ENCODE measurements at places on chromosomes 11 and 22. TPM values are rescaled to one million over a fixed set of nuclear protein-coding genes. Genes with fewer than 3 reads are reported as not detected.

Gene PATE2
- not detected for total RNA-seq

Gene NNMT
- total RNA-seq: not detected

Gene CREB3L1
- total RNA-seq: 0.09 TPM

Gene RIMBP3B
- total RNA-seq: 0.11 TPM

Gene MAPK8IP1
- 0.66 TPM for total RNA-seq

Gene XKR3
- not detected for total RNA-seq

Gene UPK3A
- not detected for total RNA-seq

Gene SIAE
- total RNA-seq: 5.5 TPM

Data from T-helper 2 cell treated with Interferon-gamma antibody and Interleukin-4, amounts not matched to agents 100 ng/mL and 5 ng/mL, for 36 hours (primary cell).